HFF-Myc (cell line): ENCODE measurements at places on chromosomes 13 and 19.

GRCh38 chr13:110228936-110229904 is 77.7 kb downstream of the COL4A1 start:
- no peak for DNase-seq

GRCh38 chr13:100497389-100497788 is 91.2 kb downstream of the GGACT start:
- no peak for DNase-seq

GRCh38 chr19:2056837-2057192 is 5.8 kb upstream of the MKNK2 start:
- no peak for DNase-seq

DNA sequence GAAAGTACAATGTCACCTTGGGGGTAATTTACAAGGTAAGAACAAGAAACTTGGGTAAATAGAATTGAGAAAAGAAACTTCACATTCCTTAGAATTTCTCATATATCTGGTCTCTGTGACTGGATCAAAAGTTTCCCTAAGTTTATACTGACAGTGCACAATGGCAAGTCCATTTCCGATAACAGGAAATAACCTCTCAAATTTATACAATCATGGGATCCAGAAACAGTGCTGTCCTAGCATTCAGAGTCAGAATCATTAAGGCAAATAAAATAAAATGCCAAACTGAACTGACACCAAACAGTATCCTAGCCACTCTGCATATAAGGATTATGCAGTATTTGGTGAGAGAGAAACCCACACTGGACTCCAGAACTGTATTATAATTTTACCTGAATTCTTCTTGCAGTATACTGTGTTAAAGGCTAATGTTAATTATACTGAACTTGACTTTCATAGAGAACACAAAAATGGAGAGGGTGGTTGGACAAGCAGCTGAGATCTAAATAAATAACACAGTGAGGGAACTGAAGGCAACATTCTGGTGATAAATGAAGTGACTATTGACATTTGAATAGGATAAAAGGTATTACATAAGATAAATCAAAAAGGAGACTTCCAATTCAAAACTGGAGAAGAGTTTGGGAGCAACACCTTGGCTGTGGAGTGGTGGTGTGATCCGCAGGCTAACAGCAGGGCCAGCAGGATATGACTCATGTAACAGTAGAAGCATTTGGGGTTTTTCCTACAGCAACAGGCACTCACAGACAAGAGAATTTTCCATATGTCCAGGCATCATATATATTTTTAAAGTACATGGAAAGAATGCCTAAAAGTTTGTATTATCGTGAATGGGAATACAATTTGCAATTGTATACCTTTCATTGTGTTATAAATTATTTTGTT is 932.5 kb upstream of the MIR17HG start:
- DNase-seq = peak; percentile 75

- DNase-seq = no peak
Measured at GRCh38 chr13:75326173-75327134, 155.5 kb downstream of the TBC1D4 start.

DNA sequence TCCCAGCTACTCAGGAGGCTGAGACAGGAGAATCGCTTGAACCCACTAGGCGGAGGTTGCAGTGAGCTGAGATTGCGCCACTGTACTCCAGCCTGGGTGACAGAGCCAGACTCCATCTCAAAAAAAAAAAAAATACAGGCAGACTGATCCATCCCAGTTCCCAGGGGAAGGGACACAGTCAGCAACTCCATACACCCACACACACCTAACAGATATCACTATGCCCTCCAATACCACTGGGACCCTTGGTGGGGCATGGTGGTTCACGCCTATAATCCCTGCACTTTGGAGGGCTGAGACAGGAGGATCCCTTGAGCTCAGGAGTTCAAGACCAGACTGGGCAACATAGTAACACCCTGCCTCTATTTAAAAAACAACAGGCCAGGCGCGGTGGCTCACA is 2.6 kb downstream of the DPF1 start:
- DNase-seq = no peak

- DNase-seq = no peak
Measured at GRCh38 chr19:18940769-18941627, at the start of gene HOMER3. Gene HOMER3, minus strand, starts transcription at chr19:18941217. Its CDS starts 2,235 bp downstream, at chr19:18938982.

GRCh38 chr13:21528616-21529015 is 69.5 kb upstream of the ZDHHC20 start:
- DNase-seq = no peak

- no peak for DNase-seq
Measured at GRCh38 chr13:95117092-95117491, 184.2 kb downstream of the ABCC4 start.

DNA sequence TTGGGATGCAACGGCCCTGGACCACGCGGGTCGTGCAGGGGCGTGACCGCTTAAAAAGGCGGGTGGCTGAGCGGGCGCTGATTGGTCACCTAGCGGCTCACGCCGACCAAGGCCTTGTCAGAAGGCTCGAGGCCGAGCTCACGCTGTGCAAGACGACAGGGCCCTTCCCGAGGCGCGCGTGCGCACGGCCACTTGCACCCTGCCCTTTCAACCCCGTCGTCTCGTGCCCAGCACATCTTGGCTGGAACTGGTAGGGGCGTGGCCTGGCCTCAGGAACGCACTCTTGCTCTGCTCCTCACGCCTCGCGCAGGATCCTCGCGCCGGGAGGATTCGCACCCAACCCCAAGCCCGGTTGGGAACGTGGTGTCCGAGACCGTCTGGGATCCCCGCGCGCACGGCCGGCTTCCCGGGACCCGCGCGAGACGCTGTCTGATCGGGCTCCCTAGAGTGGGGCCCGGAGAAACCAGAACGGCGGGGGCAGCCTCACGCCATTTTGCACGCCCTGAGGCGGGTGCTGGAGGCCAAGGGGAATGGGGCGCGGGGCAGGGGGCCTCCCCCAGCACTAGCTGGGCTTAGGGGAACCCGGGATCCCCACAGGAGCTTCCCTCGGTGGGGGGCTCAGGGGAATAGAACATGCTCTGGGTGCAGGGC is at the start of gene MEIOSIN:
Gene MEIOSIN (plus strand): TSS at position 280 of the 651 bp plus-strand sequence. CDS start 1,938 bp downstream, outside the sequence.
- DNase-seq = no peak

DNA sequence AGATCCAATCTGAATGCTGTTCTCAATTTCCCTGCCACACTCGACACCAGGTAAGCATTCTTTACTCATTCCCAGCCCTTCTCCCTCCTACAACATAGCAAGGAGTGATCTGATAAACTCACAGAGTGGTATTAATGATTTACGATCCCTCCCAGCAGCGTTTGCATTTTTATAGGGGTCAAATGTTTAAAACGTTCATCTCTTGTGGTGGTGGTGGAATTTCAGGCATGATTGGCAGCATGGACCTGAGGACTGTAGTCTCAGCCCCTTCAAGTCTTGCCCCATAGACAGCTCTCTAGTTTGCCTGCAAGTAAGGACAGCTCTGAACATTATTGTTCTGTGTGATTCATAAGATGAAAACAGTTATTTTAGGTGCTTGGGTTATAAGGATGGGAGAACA is 565.7 kb downstream of the EFNB2 start:
- DNase-seq = no peak

DNA sequence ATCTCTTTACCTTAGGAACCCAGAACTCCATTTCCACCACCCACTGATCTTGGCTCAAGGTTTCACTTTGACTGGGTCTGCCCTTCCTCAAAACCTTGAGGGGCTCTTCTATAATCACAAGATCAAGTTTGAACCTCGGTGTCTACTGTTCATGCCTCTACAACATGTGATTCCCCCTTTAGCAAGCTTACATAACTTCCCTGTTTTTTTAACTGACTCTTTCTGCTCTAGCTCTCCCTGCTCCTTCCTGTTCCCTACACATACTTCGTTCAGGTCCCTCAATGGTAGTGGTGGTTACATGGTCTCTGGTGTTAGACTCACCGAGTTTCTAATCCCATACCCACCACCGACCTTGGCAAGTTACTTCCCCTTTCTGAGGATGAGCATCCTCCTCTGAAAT is 26.7 kb downstream of the CEACAM8 start:
- DNase-seq = no peak

DNA sequence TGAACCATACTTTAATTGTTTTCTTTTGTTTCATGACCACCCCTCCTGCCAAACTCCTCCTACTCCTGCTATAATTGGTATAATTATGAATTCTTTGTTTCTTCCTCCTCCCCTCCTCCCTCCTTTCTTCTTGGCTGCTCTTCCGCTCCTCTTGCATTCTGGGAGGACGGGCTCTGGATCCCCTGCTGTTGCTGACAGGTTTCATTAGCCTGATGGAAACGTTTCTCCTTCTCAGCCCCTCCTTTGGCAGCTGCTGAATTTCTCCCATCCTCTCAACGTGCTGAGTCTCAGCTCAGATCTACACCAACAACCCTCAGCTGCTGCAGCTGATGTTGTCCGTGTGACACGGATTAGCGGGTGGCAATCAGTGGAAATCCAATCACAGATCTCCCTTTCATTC is 97.1 kb upstream of the UBAC2 start:
- no peak for DNase-seq

DNA sequence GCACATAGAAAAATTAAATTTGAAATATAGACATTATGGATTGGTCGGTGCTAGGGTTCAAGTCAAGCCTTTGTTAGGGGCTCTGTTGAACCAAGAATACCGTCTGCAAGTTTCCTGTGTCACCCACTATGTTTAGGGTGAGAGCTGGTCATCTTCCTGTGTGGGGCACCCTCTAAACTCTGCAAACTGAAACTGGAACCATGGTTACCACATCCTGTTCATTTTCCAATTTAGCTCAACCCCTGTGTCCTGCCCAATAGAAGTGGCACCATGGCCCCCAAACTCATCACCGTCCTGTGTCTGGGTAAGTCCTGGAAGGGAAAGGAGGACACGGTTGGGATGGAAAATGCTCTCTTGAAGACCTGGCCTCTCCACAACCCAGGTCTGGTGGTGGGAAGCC is 29.9 kb downstream of the LAIR2 start:
- DNase-seq = no peak

DNA sequence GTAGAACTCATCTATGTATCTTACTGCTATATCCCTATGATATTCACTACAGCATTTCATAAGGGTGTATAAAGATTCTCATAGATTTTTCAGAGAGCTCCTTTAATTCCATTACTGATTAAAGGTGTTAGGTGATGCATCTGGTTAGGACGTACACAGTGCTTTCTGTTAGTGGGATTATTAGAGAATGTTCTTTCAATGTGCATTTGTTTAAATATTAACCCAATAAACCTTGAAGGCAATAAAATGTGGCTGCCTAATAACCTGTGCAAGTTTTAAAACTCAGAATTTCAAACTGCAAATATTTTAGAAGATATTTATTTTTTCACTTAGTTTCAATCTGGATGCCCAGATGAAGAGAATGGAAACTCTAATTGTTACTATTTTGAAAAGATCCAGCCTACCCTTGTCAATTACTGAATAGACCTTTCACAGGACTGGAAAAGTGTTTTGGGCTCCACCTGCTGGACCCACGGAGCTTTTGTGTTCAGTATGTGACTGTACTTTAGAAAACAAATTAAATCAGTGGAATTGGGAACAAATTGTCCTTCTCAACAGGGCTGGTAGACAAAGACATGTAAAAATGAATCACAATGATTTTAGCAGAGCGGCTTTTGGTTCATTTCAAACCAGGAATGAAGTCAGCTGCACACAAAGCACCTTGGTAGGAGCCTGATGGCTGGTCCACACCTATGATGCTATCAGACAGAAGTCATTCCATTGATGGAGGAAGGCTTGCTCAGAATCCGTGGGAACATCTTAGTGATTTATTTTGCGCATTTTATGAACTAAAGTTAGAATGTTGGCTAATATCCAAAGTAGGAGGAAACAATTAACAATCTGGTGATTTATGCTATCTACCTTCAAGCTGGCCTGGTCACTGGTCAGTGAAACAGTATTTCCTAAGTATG is 89.4 kb upstream of the RAP2A start:
- no peak for DNase-seq

DNA sequence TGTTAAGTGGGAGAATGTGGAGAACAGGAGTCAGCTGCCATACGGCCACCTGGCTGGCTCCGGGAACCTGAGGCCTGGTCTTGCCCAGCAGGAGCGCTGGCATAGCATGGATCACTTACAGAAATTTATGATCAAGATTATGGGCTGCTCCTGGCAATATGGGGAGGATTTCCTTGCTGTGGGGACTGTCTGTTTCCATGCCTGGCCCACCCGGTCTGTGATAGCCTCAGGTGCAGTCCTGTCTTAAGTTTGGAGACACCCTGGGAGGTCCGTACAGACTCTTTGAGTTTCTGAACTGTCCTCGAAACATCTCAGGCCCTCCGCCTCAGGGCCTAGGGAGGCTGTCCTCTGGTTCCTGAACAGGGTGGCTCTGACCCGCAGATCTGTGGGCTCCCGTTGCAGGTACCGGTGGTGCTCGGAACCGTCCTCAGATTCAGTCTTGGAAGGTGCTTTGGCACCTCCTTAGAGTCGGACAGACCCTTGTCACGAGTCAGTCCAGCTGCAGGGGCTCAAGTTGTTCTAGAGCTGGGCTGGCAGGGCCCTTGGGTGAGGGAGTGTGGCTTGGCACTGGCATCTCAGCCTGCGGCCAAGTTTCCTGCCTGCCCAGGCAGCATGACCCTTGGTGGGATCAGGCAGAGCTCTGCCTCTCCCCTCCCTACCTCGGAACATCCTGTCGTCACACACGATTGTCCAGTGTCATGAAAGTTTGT is 4.9 kb downstream of the TFDP1 start:
- DNase-seq = no peak

- peak; percentile 78 for DNase-seq
Measured at GRCh38 chr19:3403489-3404323, 37.3 kb downstream of the NFIC start.

DNA sequence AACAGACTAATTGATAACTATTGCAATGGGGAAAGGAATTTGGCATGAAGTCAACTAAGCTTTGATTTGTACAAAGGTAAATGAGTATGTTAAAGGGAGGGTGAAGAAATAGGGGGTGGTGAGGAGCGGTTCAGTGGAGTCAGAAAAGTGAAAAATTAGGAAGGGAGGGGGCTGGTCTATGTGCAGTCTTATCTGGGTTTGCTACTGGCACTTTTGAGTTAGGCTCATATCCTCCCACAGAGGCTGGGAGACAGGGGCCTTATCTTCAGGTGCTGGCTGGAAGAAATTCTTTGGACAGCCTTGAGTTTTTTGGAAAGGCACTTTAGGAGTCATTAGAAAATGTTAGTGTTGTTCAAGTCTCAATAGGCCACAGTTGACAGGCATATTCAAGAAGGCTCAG is 11.1 kb downstream of the ZNF302 start:
- no peak for DNase-seq

DNA sequence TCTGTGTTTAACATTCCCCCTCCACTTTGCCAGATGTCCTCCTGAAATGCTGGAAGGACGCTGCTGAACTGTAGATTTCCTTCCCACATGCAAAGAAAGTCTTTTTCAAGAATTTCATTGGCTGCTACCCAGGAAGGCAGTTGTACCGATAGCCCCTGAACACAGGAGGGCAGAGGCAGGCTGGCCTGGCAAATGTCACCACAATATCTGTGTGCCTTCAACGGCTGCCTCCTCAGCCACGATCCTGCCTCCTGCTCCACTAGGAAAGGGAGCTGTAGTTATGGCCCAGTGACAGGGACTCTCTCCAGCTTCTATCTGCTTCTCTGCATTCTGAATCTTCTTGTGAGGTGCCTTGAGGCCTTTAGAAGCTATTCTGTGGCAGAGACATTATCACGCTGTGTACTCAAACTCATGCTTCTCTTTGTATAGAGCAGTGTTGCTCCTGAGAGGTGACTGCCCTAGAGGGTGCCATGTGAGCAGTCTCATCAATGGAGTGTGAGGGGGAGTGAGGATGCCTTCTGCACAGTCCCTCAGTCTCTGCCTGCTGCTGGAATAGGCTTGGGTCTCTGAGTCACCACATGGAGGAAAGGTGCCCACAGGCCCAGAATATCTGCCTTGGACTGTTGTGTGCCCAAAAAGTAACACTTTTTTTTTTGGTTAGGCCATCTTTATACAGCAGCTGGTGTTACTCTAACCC is 279.8 kb downstream of the DNAJC15 start:
- peak; percentile 59 for DNase-seq
